ENCODE measurements at places on chromosomes 1 and 21.

GRCh38 chr1:93159337-93159736, 20.9 kb downstream of the TMED5 start:
- no peak for DNase-seq

- DNase-seq, result no peak
These were observed 296.2 kb downstream of the NEGR1 start for GRCh38 chr1:71986160-71986559.

DNA sequence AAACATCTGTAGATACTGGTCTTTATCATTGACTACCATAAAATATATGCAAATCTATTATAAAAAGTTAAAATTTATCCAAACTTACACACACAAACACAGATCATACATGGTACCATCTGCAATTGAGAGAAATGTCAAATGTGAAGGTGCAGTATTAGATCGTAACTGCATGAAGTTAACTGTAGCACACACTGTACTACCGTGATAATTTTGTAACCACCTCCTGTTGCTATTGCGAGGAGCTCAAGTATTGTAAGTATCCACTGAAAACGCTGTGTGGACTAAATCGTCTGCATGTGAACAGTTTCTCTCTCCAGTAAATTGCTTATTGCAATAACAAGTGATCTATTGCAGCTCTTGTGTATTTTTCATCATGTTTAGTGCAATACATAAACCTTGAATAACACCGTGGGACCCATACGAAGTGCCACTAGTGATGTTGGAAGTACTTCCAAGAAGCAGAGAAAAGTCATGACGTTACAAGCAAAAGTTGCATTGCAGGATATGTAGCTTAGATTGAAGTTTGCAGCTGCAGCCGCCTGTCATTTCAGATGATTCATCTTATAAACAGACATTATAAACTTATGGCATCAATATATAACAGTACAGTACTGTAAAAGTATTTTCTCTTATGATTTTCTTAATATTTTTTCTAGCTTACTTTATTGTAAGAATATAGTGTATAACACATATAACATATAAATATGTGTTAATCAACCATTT, 172.9 kb downstream of the SDCCAG8 start:
- no peak for DNase-seq

GRCh38 chr1:22105611-22106207, 37.2 kb downstream of the WNT4 start:
- no peak for DNase-seq

- no peak for DNase-seq
These were observed 61.3 kb downstream of the CLIC4 start for GRCh38 chr1:24806588-24806987.

DNA sequence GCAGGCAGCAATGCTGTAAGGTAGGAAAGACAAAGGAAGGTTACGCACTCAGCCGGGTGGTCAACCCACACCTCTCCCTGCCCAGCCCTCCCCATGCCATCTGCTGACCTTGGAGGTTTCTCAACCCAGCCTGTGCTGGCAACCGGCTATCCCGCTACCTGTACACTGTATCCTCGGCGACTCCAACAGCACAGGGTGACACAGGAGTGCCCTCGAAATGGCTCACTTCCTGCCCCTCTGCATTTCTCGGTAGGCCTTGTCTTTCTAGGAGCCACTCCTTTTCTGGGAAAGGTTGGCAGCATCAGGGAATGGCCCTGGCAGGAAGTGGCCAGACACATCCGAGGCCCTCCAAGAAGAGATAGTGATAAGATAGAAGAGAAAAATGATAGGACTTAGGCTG, 124.0 kb downstream of the PROX1 start:
- DNase-seq, result no peak

DNA sequence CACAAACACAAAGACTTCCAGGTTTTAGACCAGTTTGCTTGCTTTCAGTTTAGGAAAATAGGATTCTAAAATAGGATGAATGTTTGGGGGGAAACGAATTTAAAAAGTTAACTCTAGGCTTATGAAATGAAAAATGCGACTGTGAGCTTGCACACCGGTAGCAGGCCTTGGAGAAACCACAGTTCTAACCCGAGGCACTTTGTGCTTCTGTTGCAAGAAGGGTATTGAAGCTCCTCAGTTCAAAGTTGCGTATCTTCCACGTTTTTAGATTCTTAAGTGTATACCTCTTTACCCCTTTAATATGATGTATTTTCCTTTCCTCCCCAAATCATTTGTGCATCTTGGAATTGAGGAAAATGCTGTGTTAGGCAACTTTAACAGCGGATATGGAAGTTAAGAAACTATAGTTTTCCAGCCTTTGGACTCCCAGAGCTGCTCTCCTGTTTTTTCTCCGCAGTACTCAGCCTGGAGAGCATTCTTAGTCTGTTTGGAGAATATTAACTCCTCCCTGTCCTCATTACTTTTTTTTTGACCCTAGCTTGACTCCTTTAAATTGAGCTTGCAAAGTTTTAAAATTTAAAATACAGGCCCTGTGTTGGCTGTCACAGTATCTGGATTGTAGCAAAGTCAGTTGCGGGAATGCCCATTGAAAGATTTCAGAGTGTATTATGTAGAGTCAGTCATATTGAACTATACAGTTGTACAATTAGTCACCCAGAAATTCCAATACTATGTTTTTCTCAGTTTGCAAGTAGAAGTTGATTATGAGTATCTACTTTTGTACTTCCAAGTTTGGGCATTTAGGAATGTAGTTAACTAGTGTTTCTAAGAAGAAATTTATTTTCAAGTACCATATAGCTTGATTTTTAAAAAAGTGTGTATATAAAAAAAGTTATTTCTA, 2.6 kb downstream of the MRPS6 start:
- DNase-seq, result no peak

DNA sequence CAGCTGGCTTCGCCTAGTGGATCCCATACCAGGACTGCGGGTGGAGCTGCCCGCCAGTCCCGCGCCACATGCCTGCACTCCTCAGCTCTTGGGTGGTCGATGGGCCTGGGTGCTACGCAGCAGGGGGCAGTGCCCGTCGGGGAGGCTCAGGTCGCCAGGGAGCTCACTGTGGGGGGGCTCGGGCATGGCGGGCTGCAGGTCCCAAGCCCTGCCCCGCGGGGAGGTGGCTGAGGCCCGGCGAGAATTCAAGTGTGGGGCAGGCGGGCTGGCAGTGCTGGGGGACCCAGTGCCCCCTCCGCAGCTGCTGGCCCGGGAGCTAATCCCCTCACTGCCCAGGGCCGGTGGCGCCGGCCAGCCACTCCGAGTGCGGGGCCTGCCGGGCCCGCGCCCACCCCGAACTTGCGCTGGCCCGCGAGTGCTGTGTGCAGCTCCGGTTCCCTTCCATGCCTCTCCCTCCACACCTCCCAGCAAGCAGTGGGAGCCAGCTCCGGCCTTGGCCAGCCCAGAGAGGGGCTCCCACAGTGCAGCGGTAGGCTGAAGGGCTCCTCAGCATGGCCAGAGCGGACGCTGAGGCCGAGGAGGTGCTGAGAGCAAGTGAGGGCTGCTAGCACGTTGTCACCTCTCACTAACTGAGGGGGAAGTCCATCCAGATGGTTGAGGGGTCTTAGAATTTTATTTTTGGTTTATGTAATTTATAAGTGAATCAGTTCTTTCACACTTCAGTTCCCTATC, 85.2 kb upstream of the HMCN1 start:
- DNase-seq, result no peak

DNA sequence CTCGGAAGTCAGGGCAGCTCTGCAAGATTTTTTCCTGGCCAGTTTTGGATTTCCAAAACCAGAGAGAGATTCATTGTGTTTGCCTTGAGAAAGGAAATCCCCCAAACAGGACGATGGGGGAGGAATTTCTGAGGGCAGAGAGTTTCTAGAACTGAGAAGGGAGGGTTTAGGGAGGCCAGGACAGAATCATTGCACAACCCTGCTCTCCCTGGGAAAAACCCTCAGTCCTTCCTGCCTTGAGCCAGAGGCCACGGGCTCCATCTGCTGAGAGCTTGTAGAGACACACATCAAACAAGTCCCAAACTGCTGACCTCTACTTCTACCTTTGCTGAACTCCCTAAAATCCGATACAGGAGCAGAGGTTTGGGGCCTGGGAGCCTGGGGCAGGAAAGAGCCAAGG, 99.7 kb downstream of the NMNAT2 start:
- peak; percentile 69 for DNase-seq

DNA sequence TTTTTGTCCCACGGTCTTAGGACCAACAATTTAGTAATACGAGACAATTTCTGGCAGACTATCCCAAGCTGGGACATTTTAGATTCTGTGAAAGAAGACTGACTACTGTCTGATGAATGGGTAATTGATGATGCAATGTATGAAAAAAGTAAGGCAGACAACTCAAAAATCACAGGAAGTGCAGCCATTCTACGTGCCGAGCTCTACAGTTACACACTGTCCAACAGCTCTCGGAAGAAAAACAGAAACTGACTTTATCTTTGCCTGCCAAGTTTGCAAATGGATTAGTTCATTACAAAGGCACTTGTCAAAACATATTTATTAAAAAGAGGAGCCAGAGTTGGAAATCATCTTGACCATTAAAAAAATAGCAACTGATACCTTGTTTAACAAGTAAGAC, 31.3 kb downstream of the ZBTB8B start:
- no peak for DNase-seq

DNA sequence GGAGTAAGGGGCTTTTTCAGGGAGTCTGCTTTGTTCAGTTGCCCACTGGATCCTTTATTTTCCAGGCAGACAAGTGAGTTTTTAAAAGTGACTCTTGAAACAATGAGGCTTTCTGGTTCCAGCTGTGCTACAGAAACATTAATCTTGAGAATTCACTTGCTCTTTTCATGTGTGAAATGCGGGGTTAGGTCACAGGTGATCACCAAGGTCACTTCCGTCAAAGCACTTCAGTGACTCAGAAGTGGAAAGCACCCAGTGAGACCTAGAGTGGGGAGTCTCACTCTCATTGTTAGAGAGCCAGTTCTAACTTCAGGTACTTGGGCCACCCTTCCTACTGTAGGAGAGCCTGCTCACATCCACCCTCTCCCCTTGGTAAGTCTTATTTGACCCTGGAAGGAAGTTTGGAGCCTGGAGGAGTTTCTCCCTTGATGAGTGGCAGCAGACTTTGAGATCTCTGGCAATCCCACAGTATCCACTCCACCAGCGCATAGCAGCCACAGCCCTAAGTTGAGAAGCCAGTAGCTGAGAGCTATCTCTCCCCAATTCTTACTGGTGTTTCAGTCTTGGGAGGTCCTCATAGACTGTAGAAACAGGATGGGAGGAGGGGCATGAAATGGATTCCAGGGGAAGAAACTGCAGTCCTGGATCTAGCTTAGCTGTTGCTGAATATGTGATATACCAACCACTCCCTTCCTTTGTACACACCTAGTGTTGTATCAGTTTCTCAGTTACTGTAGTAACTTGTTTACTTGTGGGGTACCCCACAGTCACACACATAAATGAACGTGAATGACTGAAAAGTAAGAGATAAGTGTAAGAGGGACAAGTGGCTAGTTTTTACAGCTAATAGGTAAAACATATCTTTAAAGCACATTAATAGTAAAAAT, 3.1 kb downstream of the TACSTD2 start:
- DNase-seq, result no peak

- DNase-seq, result no peak
These were observed 8.7 kb upstream of the CD53 start for GRCh38 chr1:110864287-110864686.

- DNase-seq, result no peak
These were observed 37.0 kb downstream of the DMAP1 start for GRCh38 chr1:44250068-44250781.

GRCh38 chr1:16178596-16179497, 23.0 kb upstream of the EPHA2 start:
- no peak for DNase-seq

DNA sequence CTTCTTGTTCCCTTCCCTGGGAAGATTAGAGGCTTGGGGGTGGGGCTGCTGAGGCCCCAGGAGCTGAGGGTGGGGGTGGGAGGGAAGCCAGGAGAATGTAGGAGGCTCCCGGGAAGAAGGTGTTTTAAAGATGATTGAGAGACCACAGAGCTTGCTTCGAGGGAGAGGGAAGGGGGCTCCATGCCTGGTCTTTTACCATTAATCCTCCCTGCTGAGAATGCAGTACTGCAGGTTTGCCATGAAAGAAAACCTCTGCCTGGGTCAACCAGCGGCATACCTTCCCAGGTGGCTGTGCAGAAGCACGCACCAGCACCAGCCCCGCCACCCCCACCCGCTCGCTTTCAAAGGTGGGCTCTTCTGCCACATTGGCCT, 15.4 kb downstream of the ABCA4 start:
- no peak for DNase-seq

GRCh38 chr1:18333220-18333619, 147.5 kb upstream of the KLHDC7A start:
- DNase-seq, result no peak

GRCh38 chr1:225481738-225482137, 53.9 kb upstream of the LBR start:
- DNase-seq, result no peak

DNA sequence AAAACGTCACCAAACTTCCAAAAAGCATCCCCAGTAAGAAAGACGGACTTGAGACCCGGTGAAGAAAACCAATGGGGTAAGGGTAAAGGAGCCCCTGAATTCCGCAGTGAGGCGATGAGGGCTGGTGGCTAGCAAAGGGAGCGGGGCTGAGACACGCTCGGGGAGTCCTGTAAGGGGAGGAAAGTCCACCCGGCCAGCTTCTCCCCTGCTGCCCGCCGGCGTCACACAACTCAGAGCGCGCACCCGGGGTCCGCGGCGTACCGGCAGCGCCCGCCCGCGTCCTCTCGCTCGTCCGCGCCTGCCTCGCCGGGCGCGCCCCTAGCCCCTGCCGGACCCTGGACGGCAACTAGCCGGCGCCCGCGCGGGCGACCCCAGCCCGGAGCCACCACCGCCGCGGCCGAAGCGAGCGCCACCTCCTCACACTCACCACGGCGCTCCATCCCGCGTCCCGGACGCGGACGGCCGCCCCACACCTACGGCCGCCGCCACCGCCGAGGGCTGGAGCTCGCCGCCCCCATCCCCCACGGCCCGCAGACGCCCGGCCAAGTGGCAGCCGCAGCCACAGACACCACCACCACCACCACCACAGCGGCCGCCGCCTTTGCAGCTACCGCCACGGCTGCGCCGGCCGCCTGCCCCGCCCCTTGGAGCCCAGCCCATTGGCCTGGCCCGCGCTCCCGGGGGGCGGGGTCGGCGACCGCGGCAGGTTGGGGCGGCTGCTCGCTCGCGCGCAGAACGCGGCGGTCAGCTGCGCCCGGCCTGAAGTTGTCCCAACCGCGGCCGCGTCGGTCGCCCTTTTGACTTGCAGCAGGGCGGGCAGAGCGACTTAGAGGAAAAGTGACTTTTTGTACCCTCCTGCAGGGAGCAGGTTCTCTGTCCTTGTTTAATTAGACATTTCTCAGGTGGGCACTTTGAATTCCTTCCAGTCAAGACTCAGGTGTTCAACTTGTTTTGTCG, 10.0 kb upstream of the ARHGAP29 start:
- DNase-seq, result no peak

- DNase-seq, result no peak
These were observed 17.9 kb downstream of the TNFRSF25 start for GRCh38 chr1:6447818-6448748.

- no peak for DNase-seq
These were observed 197.2 kb downstream of the CHRM3 start for GRCh38 chr1:239583536-239583935.

Measured in smooth muscle cell of the brain vasculature (primary cell).